ENCODE measurements at places on chromosomes 1 and 21.
A peak's percentile ranks its signal among the peaks of the same experiment; 100 is the strongest.

DNA sequence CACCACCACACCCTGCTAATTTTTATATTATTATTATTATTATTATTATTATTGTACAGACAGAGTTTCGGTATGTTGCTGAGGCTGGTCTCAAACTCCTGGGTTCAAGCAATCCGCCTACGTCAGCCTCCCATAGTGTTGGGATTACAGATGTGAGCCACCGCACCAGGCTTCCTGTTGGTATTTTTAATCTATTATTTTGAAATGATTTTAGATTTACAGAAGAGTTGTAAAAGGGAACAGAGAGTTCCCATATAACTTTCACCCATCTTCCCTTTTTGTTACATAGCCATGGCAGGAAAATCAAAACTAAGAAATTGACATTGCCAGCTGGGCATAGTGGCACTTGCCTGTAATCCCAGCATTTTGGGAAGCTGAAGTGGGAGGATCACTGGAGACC is 42.9 kb upstream of the CITED4 start:
- DNase-seq: no peak

DNA sequence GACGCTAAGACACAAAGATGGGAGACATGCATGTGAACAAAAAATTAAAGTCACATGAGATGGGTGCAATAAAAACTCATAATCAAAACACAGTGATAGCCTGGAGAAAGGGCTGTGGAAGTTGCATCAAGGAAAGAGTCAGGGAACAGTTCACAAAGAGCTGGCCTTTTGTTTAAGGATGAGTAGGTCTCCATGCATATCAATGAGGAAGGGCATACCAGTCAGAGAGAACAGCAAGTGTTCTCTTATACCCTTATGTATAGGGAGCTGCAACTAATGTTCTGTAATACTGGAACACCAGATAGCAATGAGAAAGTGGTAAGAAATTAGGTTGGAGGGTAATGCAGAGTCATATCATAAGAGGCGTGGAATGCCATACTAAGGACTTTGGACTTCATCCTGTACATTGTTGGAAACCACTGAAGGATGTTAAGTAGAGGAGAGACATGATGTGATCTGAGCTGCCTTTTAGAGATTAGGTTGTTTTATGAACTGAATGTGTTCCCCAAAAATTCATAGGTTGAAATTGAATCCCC is 46.7 kb upstream of the SAMD13 start:
- no peak for DNase-seq

GRCh38 chr1:203225071-203225470 is 4.4 kb downstream of the CHIT1 start:
- DNase-seq: no peak

GRCh38 chr1:17923666-17924065 is 168.5 kb downstream of the ACTL8 start:
- DNase-seq: no peak

- peak; percentile 65 for DNase-seq
These were observed 45.0 kb upstream of the BCL10 start for GRCh38 chr1:85321237-85321964.

- DNase-seq: peak; percentile 60
These were observed 30.0 kb upstream of the ACP6 start for GRCh38 chr1:147700042-147701006.

DNA sequence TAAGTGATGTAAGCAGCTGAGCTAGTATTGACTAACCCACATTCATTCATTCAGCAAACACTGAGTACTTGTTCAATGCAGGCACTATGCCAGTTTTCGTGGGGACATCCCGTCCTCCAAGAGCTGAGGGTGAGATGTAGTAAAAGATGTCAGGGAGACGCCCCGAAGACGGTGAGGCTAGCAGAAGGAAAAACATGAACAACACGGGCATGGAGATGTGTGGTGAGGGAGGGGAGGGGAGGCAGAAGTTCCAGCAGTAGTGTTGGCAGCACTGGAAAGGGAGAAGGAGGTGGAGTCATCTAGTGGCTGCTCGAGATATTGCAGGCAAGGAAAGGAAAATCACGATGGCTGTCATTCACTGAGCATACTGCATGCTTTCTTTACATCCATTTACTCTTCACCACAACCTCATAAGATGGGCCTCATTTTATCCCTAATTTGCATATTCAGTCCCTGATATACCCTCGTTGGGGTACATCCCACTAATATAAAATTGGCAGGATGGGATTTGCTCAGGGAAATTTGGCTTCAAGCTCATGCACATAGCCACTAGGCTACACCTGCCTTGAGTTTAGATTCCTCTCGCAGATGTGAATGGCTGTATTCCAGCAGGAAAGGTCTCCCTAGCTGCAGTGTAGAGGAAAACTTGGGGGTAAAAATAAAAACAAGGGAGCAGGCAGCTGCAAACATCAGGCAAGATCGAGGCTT is 14.5 kb downstream of the PDZK1IP1 start:
- peak; percentile 79 for DNase-seq

GRCh38 chr1:45299981-45300668 is 26.6 kb upstream of the HPDL start:
- peak; percentile 71 for DNase-seq

- no peak for DNase-seq
These were observed 28.1 kb downstream of the RABIF start for GRCh38 chr1:202860744-202861419.

DNA sequence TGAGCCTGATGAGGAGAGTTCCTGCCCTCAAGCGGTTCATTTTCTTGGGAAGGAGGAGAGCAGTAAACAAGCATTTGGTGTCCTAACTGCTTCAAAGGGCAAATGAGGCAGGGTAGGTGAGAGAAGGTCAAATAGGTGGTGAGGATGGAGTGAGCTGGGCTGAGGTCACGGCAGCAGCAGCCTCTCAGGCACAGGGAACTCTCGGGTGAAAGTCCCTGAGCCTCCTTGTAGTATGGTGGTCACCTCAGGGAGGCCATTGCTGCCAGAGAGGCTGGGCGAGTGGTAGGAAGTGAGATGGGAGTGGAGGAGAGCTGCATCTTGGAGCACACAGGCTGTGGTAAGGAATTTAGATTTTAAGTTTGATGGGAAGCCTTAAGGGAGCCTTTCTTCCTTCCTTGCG is 4.0 kb downstream of the ADARB1 start:
- DNase-seq: no peak

GRCh38 chr1:153567621-153568366 is 2.1 kb upstream of the S100A2 start:
- DNase-seq: no peak

DNA sequence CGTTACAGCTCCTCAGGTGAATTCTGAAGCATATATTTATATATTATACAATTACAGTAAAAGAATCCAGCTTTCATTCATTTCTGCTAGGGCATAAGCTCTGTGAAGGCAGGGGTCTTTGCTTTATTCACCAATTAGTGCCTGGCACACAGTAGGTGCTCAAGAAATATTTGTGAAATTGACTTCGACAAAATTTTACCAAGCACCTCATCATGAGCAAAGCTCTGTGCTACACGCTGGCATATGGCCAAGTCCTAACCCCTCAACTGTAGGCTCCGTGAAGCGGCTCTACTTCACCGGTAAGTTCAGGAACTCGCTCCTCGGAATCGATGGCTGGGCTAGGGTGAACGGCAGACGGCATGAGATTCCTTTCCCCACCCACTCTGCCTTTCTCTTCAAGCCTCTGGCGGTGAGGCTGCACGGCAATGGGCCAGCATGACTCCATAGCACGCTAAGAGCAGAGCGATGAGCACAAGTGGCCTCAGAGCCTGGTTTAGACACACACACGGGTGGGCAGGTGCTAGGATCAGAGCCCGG is 8.7 kb downstream of the C1orf174 start:
- no peak for DNase-seq

DNA sequence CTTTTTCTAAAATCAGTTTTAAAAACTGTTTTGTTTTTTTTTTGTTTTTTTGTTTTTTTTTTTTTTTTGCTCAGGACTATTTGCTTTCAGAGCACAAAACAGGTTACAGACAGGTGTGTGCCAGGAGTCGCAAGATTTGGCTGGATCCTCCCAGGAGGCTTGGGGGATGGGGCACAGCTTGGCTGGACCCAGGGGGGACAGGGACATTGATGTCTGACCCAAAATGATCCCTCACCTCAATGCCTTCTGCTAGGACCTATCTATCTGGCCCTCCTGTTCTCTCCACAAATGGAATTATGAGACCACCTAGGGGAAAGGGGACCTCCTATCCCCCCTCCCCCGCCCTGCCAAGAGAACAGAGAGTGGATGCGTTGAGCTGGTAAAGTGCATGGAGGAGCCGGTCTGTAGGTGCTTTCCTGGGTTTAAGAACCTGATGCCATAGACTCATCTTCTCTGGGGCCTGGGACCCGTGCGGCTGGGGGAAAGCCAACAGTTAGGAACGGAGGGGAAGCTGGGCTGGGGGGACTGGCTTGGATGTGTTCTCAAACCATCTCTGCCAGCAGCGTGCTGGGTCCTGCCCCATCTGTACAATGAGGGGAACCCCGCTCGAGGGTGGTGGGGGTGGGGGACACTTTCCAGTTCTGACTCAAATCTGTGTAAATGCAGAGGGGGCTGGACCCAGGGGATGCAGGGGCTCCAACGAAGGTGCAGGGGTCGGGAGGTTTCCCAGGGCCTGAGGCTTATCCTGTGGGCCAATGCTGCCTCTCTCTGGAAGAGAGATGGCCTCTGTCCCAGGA is 28.9 kb downstream of the RUNX3 start:
- DNase-seq: no peak

DNA sequence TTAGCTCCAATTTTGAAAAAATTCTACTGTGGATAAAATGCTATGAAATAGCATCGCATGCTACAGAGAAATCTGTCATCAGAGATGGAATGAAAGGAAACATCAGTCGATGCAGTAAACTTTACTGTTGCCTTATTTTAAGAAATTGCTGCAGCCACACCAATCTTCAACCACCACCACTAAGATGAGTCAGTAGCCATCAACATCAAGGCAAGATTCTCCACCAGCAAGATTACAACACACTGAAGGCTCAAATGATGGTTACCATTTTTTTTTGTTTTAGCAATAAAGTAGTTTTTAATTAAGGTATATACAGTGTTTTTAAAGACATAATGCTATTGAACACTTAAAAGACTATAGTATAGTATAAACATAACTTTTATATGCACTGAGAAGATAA is 95.6 kb upstream of the JUN start:
- no peak for DNase-seq

GRCh38 chr1:50502147-50502546 is 78.9 kb upstream of the DMRTA2 start:
- DNase-seq: no peak

GRCh38 chr1:99131546-99131945 is 126.9 kb upstream of the PLPPR5 start:
- DNase-seq: no peak

DNA sequence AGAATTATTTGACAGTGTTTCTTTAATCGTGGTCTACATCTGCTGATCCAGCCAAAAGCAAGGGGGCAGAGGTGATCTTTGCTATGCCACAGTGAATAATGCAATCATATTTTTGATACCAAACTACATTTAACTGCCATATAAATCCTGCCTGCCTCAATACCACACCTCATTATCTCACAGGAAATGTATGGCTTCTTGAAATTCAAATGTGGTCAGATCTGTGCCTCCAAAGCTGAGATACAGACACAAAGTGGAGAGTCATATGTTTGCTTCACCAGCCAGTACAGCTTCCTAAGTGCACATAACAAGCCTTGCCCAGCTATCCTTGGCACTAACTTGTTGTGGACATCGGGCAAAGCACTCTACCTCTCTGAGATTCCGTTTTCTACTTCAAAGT is 250.0 kb upstream of the NFIA start:
- DNase-seq: no peak

GRCh38 chr1:41535716-41536115 is 51.2 kb upstream of the EDN2 start:
- DNase-seq: no peak

DNA sequence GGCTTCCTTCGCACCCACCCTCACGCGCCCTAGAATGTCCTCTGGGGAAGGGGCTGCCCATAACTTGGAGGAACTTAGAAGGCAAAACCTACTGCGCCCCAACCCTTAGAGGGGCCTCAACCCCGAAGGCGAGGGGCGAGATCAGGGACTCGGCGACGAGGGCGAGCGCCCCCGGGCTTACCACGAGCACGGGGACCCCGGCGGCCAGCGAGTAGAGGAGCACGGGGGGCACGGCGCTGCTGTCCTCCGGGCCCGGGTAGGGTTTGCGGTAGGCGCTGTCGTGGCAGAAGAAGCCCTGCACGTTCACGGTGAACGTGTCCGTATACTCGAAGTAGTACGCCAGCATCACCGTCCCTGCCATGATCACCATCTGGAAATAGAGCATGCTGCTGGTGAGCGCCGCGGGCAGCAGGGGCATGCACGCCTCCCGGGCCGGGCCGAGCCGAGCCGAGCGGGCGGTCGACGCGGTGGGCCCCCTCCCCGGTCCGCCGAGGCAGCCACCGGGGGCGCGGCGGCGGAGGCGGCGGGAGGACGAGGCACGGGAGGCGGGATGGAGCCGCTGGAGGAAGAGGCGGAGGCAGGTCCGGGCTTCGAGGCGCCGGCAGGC is 304 bp downstream of the PLPPR5 start:
- DNase-seq: peak; percentile 7

- DNase-seq: peak; percentile 85
These were observed 3.6 kb downstream of the SKI start for GRCh38 chr1:2231532-2232254.
